ENCODE measurements at places on chromosomes 6 and 20.

- DNase-seq = no peak
Measured at GRCh38 chr20:43389211-43389610, 68.5 kb upstream of the SRSF6 start.

- no peak for DNase-seq
Measured at GRCh38 chr20:4782378-4782772, 60.7 kb downstream of the PRND start.

DNA sequence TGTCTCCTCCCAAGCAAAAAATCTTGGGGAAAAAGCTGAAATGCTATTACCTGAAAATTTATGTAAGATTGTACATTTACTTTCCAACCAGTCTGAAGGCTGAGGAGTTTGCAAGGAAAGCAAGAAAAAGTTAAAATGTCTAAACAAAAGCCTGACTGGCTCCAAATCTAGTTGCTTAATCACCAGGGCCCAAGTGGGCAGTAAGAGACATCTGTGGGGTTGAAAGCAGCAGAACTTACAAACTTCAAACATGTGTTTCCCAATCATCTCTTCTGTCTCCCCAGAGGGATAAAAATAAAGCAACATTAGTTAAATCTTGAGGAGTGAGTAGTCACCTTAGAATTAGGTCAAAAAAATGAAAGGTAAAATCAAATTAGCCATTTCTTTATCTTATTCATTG lies 98.6 kb downstream of the OGFRL1 start:
- DNase-seq = peak; percentile 41

GRCh38 chr6:26385734-26386125 lies 2.8 kb downstream of the BTN2A2 start:
- DNase-seq = no peak

DNA sequence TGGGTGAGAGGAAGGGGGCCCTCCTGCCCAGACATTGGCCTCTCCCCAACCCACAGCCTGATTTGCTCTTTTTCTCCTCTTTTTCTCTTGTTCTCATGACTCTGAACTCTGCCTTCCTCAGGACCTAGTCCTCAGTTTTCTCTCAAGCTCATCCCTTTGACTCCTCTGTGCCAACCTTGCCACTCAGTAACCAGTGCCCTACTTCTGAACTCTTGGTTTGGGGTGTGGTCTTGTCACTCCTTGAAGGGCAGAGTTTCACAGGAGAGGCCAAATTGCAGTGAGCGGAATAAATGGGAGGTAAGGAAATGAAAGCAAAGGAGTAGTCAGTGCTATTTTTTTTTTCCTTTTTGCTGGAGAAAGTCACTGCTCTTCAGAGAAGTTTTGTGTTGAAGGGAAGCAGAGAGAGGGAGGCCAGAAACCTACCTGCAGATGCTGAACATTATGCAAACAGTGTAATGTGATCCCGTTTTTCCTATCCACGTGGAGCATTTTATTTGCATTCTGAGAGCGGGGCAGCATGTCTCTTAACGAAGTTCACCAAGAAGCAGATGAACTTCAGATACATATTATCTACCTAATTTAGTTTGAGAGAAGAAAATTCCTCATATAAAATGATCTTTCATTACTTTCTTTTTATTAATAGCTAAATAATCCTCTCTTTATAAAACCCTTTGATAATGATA lies 26.9 kb downstream of the CFAP61 start:
- no peak for DNase-seq

- DNase-seq = no peak
Measured at GRCh38 chr20:45247865-45248264, 6.5 kb downstream of the SLPI start.

GRCh38 chr6:53985366-53985765 lies 125.9 kb upstream of the MLIP start:
- DNase-seq = no peak

GRCh38 chr6:90493332-90493731 lies 93.5 kb downstream of the MAP3K7 start:
- no peak for DNase-seq

- DNase-seq = no peak
Measured at GRCh38 chr20:25042531-25043498, 15.1 kb downstream of the ACSS1 start.

DNA sequence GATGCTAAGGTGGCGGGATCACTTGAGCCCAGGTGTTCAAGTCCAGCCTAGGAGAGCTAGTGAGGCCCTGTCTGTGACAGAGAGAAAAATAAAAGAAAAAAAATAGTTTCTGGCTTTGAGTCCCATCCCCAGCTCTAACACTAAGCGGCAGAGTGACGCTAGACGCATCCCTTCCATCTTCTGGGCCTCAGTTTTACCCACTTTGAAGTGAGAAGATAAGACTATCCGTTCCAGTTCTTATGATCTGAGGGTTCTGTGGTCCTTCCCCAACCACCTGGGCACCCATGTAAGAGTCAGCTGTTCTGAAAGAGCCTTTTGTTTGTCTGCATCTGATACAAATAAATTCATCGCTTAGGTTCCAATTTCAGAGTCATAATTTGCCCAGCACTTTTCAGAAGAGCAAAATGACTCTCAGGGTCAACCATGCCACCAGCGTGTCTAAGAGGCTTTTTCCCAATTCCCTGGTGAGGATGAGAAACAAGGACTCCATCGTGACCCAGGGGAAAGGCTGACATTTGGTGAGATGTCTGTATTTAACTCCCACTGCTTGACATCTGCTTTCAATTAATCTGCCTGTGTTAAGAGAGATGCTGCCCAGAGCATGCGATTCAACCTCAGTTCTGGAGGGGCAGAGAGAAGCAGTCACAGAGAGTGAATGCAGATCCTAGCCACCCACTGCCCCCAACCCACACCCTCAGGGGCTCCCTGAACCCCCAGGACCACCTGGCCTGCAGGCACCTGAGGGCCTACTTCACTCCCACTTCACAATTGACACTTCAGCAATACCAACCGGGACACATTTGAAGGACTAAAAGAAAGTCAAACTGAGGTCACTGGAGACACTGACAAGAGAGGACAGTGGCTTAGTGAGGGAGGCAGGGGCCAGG lies 131.6 kb upstream of the TOP1 start:
- DNase-seq = peak; percentile 38

DNA sequence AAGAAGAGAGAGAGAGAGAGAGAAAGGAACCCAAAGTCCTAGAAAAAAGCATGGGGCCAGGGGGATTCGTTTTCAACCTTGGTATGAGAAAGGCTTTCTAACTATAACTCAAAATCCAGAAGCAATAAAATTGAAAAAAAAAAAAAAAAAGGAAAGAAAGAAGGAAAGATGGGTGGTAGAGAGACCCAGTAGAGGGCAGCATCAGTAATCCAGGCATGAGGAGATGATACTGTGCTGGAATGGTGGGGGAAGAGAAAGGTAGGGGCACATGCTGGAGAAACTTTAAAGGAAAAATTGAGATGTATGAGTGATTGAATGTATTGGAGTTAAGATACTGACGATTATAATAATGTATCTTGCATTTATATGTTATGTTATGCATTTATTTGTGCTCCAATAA lies 1040.7 kb upstream of the FLRT3 start:
- DNase-seq = no peak
